ENCODE measurements at places on chromosomes 1 and 21. TPM values are rescaled to one million over a fixed set of nuclear protein-coding genes. Genes with fewer than 3 reads are reported as not detected.
A peak's percentile ranks its signal among the peaks of the same experiment; 100 is the strongest.

TACSTD2 gene
- total RNA-seq: 22.8 TPM

MAN1C1 gene
- 4.8 TPM for total RNA-seq

DNA sequence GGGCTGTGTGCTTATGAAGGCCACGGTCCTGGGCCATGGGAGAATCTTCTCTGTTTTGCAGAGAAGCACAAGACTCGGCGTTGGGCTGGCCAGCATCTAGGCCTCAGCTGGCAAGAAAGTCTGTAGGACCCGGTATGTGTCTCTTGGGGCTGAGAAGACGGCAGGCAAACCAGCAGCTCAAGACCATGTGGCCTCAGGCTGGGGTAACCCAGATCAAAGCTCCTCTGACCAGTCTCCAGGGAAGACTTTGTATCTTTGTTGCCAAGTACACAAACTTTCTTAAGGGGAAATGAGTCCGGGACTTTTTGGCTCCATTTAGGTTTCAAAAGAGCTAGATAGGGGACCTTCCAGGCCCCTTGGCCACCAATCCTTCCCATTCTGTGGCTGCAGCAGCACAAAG lies 60.1 kb downstream of the PTP4A2 start:
- no peak overlapping the region for H3K27ac ChIP-seq
- peaks cover 3% of the 10 kb centered on the region for H3K36me3 ChIP-seq
- H3K4me3 ChIP-seq: no peak overlapping the region
- H3K4me1 ChIP-seq: peaks cover 21% of the 10 kb centered on the region
- no peak for DNase-seq

GRCh38 chr1:211336161-211336560 lies 9.5 kb downstream of the TRAF5 start:
- no peak overlapping the region for H3K4me3 ChIP-seq
- no peaks in the 10 kb centered on the region for H3K36me3 ChIP-seq
- DNase-seq: no peak

TMEM59 gene
- 196 TPM for total RNA-seq

DNA sequence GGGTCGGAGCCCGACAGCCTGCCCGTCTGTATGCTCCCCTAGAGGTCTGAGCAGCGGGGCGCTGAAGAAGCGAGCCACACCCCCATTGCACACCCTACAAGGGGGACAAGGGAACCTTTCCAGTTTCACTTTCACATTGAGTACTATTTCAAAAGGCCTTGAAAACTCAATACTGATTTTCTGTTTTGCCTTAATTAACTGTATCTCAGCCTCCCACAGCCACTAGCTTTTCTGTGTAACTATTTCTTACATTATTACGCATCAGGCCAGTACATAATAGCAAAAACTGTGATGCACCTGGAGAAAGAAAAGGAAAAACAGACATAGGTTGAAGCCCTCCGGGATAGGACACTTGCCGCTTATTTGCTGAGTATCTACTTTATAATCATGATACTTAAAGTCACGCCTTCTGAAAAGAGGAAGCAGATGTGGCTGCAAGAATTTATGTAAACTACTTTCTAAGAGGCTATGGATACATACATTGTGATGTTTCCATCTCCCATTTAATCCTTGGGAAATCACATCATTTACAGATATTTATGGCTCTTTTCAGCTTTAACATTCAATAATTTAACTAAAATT lies 1719.5 kb downstream of the MRPL39 start:
- H3K27ac ChIP-seq: no peak overlapping the region
- H3K27me3 ChIP-seq: no peaks in the 10 kb centered on the region
- no peak overlapping the region for H3K4me3 ChIP-seq

DNA sequence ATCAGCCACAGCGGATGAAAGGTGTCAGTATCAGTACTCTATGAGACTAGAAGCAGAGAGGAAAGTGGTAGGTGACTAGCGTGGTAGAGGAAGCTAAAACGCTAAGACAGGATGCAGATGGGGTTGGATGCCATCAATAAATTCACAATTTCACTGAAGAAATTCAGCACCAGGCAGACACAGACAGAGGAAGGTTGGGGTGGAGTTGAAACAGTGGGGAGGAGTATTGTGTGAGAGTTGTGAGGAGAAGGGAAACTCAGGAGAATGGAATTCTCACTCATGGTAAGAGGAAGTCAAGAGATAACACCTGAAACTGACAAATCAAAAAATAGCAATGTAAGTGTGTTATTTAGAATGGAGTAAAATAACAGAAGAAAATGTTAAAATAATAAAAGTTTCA lies 208.5 kb upstream of the DAB1 start:
- H3K36me3 ChIP-seq: no peaks in the 10 kb centered on the region
- no peak for DNase-seq
- peaks cover 7% of the 10 kb centered on the region for H3K4me1 ChIP-seq
- H3K27ac ChIP-seq: no peak overlapping the region

GRCh38 chr1:51264451-51264850 lies 28.4 kb downstream of the RNF11 start:
- H3K27ac ChIP-seq: no peak overlapping the region
- peaks cover 2% of the 10 kb centered on the region for H3K36me3 ChIP-seq
- H3K27me3 ChIP-seq: no peaks in the 10 kb centered on the region

C1orf226 gene
- 5.1 TPM for total RNA-seq

TMEM50B gene
- total RNA-seq: 39.9 TPM

NPL gene
- 2.0 TPM for total RNA-seq

ILDR2 gene
- total RNA-seq: 1.7 TPM

FBLIM1 gene
- total RNA-seq: 105 TPM

DNA sequence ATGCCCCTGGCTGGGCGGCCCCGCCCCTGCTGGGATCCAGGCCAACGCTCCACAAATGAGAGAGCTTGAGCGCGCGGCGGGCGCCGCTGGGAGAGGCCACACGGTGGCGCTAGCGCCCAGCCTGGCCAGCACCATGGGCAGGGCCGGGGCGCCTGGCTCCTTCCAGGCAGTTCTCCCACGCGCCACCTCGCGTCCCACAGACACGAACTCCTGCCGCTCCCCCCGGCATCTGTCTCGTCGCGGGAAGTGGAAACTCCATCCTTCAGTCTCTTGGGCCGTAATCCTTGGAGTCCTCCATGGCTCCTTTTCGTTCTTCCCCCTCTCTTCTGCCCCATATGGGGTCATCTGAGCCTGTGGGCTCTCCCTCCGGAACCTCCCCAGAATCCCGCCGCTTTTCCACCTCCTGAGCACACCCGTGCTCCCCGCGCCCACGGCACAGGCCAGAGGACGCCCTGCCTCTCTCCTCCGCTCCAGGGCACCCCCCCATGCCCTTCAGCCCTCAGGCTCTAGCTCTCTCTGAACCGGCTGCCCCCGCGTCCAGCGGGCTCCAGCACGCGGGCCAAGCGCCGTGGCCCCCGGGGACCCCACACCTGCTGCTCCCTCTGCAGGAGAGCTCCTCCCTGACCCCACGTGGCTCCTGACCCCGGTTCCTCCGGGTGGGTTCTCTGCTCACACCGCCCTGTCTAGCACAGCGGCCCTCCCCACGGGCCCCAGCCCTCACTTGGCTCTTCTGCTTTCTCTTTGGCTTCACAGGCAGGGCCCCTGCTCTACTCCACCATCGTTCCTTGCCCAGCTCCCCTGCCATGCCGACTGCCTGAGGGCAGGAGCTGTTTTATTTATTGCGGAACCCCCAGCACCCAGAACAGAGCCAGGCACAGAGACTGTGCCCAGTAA lies 31.9 kb upstream of the EDN2 start:
- peak overlapping the region; percentile 45 for H3K27ac ChIP-seq
- H3K27me3 ChIP-seq: peaks cover 19% of the 10 kb centered on the region
- H3K4me1 ChIP-seq: peaks cover 1% of the 10 kb centered on the region
- peak overlapping the region; percentile 53 for H3K4me3 ChIP-seq

Data from progenitor cell of endocrine pancreas (in vitro differentiated cells).